CD4-positive, alpha-beta T cell (primary cell): ENCODE measurements at places on chromosomes 4 and X. TPM values are rescaled to one million over a fixed set of nuclear protein-coding genes. Genes with fewer than 3 reads are reported as not detected.

GASK1B gene
- total RNA-seq, result 0.28 TPM

EFHC2 gene
- total RNA-seq, result 2.7 TPM

GRCh38 chr4:117478702-117479101 is 393.3 kb upstream of the TRAM1L1 start:
- DNase-seq, result no peak

DNA sequence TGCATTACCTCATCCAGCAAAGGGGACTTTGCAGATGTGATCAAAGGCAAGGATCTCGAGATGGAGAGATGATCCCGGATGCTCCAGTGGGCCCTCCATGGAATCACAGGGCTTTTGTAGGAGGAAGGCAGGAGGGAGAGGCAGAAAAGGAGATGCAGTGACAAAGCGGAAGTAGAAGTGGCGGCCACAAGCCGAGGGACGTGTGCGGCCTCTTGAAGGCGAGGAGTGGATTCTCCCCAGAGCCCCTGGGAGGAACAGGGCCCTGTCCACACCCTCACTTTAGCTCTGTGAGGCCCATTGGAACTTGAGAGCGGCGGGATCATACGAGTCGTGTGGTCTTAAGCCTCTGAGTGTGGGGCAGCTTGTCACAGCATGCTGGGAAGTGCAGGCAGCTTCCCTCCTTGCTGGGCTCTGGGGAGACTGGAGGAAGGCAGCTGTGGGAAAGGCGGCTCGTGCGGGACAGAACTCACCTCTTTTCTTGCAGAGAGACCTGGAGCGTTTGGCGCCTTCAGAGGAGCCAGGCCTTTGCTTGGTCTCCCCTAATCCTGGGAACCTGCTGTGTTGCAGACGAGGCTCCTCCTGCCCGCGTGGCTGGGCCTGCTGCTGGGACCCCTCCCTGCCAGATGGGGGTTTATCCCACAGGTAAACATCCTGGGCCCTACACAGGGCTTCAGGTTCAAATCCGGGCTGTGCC is 10.2 kb downstream of the SH3TC1 start:
- no peak for DNase-seq

DNA sequence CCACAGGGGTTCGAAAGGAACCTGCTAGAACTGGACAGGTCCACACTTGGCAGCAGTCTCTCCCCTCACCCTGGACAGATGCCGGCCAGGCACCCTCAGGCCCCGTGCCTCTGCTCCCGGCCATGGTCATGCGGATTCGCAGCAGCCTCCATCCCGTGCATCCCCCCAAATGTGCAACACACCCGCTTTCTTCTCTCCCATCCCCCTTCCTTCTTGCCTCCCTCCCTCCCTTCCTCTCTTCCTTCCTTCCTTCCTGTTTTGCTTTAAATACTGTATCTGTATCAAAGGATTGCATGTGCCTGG is 35.0 kb upstream of the HMX1 start:
- no peak for DNase-seq

DNA sequence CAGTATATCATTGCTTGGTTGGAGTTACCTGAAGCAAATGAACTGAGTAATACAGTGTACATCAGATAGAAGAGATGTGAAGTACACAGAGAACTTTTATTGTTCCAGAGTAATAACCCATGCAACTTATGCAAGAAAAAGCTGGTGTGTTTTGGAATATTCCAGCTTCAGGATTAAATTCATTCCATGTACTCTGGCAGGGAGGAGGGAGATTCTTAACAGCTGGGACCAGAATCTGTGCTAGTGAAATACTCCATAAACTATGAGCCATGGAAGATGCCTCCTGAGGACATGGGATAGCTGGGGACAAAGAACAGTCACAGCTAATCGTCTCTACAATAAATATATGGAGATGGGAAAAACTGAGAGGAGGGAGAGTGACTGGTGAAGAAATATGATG is 101.6 kb upstream of the OTUD4 start:
- DNase-seq, result no peak

GRCh38 chr4:108620933-108621905 is 843 bp downstream of the RPL34 start:
- no peak for DNase-seq

- no peak for DNase-seq
These were observed 686.6 kb upstream of the PABPC4L start for GRCh38 chr4:134888156-134888555.
